Cortex of kidney (tissue), 1 donor: ENCODE measurements at places on chromosomes 12 and 14.

DNA sequence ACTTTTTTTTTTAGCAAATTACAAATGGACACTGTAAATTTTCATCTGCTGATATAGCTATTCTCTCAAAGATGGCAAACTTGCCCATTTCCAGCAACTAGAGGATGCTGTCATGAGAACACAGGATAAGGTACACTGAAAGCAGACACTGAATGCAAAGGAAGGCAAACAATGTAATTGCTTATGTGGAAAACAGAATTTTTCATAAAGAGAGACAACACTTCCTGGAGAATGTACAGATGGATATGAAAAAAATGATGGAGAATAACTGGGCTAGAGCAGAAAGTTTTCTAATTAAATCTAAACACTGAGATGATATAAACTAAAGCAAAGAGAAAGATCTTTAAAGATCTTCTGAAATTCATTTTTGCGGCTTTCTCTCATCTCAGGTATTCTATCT, 581 bp downstream of the CD69 start:
- no peak for DNase-seq

GRCh38 chr14:77103475-77103874, 5.4 kb downstream of the CIPC start:
- no peak for DNase-seq

GRCh38 chr14:100421756-100422470, 98.8 kb downstream of the SLC25A47 start:
- DNase-seq: no peak

DNA sequence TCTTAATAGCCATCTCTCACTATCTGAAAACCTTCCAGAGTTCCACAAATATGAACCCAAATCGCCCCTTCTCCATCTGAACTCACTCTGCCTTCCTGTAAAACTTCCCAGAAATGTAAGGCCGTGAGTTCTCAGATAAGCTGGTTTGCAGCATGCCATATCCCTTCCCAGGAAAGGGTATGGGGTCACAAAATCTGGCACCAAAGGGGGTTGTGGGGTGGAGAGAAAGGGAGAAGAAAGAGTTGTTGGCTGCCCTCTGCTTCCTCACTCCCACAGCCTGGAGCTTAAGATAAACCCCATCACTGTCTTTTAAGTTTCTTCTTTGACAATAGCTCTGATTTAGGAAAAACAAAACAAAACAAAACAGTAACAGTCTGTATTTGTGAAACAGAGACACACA, 10.7 kb downstream of the TMTC1 start:
- DNase-seq: no peak

DNA sequence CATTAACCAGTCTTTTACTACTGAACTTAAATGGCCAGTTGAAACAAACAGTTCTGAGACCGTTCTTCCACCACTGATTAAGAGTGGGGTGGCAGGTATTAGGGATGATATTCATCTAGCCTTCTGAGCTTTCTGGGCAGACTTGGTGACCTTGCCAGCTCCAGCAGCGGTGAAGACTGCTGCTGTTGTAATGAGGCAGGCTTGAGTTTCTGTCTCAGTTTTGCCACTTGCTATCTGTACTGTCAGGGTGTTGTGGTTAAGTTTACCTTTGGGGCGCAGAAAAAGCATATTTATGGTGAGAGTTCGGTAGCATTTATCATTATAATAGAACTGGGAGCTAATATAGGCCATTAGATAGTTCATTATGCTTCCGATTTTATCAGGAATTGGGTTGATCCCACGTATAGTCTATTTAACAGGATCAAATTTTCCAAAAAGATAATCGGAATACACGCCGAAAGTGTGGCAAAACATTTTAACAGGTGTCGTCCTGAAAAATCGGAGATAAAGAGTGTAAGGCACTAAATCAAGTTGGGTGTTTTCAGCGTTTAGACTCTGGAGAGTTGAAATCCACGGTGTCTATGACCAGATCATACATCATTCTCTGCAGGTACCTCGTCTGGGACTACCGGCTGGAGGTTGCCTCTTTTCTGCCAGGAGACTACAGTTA, 688 bp upstream of the NECAP1 start:
- DNase-seq: no peak

DNA sequence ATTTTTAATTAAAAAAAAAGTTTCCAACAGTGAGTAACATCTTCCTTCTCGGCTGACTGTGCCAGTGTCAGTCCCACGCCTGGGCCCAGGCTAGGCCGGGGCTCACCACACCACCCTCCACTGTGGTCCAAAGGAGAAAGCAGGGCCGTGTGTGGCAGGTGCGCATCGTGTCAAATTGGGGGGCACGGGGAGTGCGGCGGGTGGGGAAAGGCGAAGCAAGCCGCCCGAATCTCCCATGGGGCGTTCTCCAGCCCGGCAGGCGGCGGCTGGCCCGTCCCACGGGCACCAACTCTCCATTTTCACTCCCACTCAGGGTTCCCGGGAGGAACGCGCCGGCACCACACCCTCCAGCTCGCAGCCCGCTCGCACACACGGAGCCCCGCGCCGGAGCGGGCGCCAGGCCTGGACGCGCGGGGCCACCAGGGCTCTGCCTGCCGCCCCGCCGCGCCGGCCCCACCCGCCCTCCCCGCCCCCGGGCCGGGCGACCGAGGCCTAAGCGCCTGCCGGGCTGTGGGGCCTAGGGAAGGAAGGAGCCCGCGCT, 604 bp downstream of the EEA1 start:
- DNase-seq: no peak

DNA sequence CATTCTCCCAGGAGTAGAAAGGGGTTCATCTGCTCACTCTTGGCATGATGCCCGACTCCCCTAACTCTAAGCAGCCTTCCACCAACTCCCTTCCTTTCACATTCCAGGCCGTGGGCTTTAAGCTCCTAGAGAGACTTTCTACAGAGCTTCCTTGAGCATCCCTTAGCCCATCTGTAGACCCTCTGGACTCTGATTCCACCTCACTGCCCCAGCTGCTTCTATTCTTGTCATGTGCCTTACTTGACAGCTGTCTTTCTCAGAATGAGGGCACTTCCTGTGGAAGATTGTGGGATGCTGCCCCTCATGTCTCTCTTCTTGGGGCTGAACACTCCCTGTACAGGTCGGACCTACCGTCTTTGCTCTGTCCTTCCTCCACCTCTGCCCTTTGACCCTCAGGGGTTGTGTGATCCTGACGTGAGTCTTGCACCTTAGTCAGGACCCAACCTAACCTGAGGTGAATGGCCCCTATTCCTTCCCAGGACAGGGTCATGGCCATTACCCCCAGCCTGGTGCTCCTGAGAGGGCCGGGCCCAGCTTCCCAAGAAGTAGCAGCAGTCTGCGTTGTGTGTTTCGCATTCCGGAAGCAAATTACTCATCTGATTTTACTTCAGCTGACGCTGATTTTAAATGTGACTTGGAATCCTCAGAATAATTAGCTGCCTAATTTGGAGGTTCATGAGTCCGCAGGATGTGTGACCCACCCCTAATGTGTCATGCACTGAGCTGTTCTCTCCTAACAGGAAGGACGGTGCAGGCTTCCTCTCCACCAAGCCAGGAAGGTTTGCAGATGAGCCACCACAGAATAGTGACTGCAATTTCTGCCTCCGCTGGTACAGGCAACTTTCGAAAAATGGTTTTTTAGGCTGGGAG, 2.7 kb upstream of the GALNT6 start:
- no peak for DNase-seq

- DNase-seq: no peak
Measured at GRCh38 chr12:100215209-100215608, 14.6 kb downstream of the ACTR6 start.

GRCh38 chr12:129693731-129694130, 210.1 kb downstream of the TMEM132D start:
- DNase-seq: no peak

- no peak for DNase-seq
Measured at GRCh38 chr12:7916936-7917335, 19.1 kb downstream of the SLC2A3 start.

- no peak for DNase-seq
Measured at GRCh38 chr14:95191445-95192199, 34.3 kb upstream of the DICER1 start.

DNA sequence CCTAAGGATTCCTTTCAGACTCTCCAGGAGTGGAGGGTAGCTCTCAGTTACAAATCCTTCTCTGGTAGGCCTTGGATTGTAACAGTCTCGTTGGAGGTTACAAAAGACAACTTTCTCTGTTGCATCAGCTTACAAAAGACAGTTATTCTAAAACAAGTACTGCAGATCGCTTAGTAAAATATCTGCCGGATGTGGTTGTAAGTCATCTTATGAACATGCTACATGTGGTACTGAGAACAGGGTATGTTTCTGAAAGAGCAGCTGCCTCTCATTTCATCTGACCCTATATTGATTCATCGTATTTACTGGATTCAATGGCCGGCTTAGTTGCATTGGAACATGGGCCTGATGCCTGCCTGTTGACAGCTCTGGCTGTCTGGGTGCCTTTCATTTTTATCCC, 157.4 kb downstream of the PTCSC3 start:
- DNase-seq: no peak

- DNase-seq: no peak
Measured at GRCh38 chr12:40499856-40500255, 192.4 kb upstream of the CNTN1 start.

DNA sequence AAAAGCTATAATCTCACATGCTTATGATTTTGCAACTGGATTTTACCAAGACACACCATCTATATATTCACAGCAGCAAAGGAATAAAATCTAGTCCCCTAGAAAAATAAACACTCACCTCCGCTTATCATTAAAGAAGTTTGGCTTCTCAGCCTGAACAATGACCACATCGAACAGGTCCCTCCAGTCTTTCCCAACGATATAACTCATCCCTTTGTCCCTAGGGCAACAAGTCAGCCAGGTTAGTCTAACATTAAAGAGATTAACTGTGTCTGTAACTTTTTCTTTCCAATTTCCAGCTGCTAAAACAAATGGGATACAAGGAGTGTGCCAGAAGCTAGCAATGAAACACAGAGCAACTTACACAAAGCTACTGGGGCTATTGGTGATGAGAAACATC, 48.0 kb downstream of the NT5DC3 start:
- no peak for DNase-seq

DNA sequence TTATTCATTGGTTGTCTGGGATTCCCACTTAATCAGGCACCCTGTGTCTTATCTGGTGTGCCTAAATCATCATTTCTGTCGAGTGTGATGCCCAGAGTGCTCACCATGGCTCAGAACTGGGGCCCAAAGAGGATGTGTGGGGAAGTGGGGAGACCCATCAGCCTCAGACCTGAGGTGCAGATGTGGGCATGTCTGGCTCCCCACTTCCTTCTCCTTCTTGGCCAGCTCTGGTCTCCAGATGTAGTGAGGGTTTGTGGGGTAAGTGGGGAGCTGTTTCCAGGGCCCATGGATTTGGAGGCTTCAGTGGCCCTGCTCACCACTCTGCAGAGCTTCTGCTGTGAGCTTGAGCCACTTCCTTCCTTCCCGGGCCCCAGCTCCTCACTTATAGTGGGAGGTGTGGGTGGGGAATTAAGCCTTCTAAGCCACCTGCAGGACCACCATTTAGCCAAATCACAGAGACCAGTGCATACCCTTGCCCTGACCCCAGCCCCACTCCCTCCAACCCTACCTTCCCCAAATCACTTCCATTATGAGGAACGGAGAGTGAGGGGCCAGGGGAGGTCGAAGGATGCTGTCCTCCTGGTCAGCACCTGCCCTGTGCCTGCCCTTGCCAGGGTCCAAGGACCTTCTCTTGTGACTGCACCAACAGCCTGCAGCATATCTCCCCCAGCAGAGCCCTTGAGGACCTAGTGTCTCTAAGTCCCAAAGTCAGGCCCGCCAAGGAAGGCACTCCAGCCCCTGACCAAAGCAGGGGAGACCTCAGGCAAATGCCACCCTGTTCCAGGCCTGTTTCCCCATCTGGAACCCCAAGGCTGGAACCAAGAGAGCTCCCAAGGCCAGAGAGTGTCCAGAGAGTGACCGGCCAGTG, 278.2 kb upstream of the RTL1 start:
- no peak for DNase-seq

- no peak for DNase-seq
Measured at GRCh38 chr12:14270392-14270791, 95.1 kb upstream of the ATF7IP start.

DNA sequence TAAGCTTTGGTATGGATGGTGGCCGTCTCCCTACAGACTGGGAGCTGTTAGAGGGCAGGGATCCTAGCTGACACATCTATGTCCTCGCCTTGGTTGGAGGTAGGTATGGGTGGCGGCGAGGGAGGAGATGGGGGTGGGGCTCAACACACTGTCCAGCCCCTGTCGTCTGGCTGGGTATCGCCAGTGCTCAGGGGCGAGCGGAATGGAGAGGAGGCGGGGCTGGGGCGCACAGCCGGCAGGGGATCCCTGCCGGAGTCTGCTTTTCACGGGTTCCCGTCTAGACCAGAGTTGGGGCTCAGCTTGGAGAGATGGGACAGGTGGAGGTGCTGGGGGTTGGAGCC, 16.1 kb downstream of the TAMALIN start:
- no peak for DNase-seq

DNA sequence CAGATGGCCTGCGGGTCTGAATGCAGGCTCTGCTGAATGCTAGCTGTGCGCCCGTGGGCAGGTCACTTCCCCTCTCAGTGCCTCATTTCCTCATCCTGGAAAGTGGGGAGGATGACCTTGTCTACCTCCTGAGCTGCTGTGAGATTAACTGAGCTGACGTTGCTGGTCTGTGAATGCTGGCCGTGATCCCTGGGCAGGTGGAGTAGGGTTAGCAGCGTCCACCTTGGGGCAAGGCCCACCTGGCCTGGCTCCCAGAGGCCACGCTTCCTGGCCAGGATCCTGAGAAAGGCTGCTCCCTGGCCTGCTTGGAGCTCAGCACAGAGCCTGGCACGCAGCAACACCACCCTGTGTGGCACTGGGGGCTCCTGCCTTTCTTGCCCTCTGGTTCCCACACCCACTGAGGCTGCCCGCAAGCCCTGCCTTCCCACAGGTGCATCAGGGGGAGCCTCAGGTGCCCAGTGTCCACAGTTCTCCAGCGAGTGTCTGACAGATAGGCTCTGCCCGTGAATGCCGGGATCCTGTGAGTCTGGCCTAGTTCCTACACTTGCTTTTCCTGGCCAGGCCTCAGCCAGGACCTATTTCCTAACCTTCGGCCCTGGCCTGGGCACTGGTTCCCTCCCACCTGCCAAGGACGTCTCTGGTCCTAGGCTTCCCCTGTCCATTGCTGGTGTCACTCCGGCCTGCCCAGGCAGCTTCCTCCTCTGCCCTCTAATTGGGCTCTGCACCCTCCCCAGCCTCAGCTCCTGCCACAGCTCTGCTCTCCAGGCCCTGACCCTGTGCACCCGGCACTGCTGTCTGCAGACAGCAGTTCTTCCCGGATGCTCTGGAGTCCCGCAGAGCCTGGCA, 37.2 kb upstream of the TDRD9 start:
- DNase-seq: no peak

GRCh38 chr12:27779416-27779919, 565 bp upstream of the KLHL42 start:
- no peak for DNase-seq

DNA sequence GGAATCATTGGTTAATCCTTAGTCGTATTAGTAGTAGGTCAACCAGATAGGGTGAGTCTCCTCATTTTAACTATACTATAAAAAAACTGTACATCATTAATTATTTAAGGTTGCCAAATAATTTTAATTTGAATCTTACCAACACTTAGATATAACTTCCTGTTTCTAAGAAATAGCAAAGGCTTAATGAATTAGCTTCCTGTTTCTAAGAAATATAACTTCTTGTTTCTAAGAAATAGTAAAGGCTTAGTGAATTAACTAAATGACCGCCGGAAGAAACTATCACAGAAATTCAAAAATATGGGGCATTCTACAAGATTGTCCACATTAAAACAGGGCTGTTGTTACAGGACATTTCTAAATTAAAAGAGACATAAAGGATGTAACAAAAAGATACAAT, 392.9 kb upstream of the FOXG1 start:
- DNase-seq: no peak

GRCh38 chr12:121189619-121190155, 20.2 kb upstream of the P2RX4 start:
- DNase-seq: no peak

- no peak for DNase-seq
Measured at GRCh38 chr14:98548071-98548686, 723.8 kb downstream of the BCL11B start.
